HCT116 (cell line): ENCODE measurements at places on chromosomes 11 and 22. TPM values are rescaled to one million over a fixed set of nuclear protein-coding genes. Genes with fewer than 3 reads are reported as not detected.
A peak's percentile ranks its signal among the peaks of the same experiment; 100 is the strongest.

DNA sequence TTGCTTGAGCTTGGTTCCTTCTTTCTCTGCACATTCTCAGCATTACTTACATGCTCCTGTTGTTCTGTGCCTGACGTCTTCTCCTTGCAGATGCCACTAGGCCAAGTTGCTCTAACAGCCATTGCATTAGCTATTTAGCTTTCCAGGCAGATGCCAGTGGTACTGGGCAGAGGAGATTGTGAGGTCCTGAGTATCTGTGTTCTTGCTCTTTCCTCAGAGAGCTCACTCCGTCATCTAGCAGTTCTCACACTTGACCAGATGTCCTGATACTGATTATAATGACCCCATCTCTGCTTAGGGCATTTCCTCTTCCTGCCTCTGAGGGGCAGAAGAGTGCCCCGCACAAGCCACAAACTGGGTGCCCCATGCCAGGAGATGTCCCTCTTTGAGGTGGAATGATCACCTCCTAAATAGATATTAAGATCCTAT lies 30.7 kb downstream of the ARHGAP1 start:
- H3K4me1 ChIP-seq: no peaks in the 10 kb centered on the region
- no peak for DNase-seq
- H3K4me3 ChIP-seq: no peak overlapping the region
- no peaks in the 10 kb centered on the region for H3K27me3 ChIP-seq
- no peak overlapping the region for H3K27ac ChIP-seq
- peaks cover 22% of the 10 kb centered on the region for H3K36me3 ChIP-seq

GRCh38 chr22:29635734-29636357 lies 32.4 kb downstream of the NF2 start:
- H3K36me3 ChIP-seq: peaks cover 12% of the 10 kb centered on the region; the same call in 1 of the 2 replicates
- H3K27ac ChIP-seq: no peak overlapping the region
- no peak overlapping the region for H3K4me3 ChIP-seq
- DNase-seq: peak; percentile 34
- H3K27me3 ChIP-seq: no peaks in the 10 kb centered on the region
- no peaks in the 10 kb centered on the region for H3K4me1 ChIP-seq

Gene CERK
- total RNA-seq: 35.0 TPM

GRCh38 chr11:105023003-105023402 lies at the start of gene CASP5:
Gene CASP5 (minus strand): TSS chr11:105023168. CDS start chr11:105023136, 32 bp downstream.
- H3K4me1 ChIP-seq: no peaks in the 10 kb centered on the region
- H3K27ac ChIP-seq: no peak within 1 kb of the TSS
- H3K36me3 ChIP-seq: no peaks in the 10 kb centered on the region
- H3K4me3 ChIP-seq: no peak within 1 kb of the TSS

DNA sequence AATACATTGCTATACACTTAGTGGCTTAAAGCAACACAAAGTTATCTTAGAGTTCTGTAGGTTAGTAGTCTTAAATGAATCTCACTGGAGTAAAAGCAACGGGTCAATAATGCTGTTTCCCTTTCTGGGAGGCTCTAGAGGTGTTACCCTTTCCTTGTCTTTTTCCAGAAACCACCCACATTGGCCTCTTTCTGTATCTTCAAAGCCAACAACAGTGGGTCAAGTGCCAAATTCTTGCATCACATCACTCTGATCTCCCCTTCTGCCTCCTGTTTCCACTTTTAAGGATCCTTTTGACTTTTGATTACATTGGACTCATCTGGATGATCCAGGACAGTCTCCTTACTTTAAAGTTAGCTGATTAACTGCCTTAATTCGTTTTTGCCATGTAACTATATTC lies 93.6 kb downstream of the DDX10 start:
- no peaks in the 10 kb centered on the region for H3K36me3 ChIP-seq
- no peak overlapping the region for H3K4me3 ChIP-seq
- no peak for DNase-seq

- no peaks in the 10 kb centered on the region for H3K27me3 ChIP-seq
- no peaks in the 10 kb centered on the region for H3K36me3 ChIP-seq
- no peak overlapping the region for H3K27ac ChIP-seq
- no peak for DNase-seq
- H3K4me3 ChIP-seq: no peak overlapping the region
Measured at GRCh38 chr11:85076535-85077330, 550.4 kb downstream of the DLG2 start.

DNA sequence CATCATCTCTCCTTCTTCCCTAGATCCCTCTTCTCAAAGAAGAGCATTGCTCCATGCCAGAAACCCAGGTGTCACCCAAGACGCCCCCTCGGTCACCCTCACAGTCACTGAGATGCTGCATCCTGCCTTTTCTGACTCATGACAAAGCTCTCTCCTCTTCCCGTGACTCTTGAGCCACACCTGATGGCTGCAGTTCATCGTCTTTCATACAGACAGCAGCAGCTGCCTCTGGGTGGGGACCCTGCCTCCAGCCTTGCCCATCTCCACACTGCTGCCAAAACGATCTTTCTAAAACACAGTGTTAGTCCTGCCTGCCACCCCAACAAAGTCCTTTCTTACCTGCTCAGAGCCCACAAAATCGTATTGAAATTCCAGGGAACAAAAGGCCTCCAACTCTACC lies 44.8 kb downstream of the BUD13 start:
- H3K27ac ChIP-seq: no peak overlapping the region
- no peaks in the 10 kb centered on the region for H3K27me3 ChIP-seq
- no peaks in the 10 kb centered on the region for H3K4me1 ChIP-seq
- no peak for DNase-seq

DNA sequence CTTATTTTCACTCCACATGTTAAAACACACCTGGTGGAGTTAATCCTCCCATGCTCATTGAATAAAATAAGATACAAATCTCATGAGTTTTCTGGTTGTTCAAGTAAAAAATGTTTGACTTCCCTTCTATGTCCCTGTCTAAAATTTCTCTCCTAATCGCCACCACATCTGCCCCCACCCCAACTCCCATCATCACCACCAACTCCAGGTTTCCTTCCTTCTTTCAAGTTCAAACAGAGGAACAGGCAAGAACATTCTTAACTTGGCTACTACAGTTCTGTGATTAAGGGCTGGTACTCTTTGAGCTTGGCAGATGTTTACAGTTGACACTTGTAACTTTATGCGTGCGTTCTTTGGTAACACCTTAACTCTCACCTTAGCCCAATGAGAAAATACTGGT lies 9.1 kb upstream of the PSMA1 start:
- H3K4me1 ChIP-seq: peaks cover 15% of the 10 kb centered on the region
- no peaks in the 10 kb centered on the region for H3K27me3 ChIP-seq
- no peaks in the 10 kb centered on the region for H3K36me3 ChIP-seq
- H3K27ac ChIP-seq: no peak overlapping the region
- no peak for DNase-seq

Gene TTLL12
- total RNA-seq: 100 TPM

Gene OR5B17
- not detected for total RNA-seq

GRCh38 chr11:46264030-46264429 lies 13.4 kb upstream of the CREB3L1 start:
- DNase-seq: no peak
- no peaks in the 10 kb centered on the region for H3K27me3 ChIP-seq
- no peaks in the 10 kb centered on the region for H3K36me3 ChIP-seq

- H3K4me3 ChIP-seq: peak overlapping the region; percentile 79
- H3K36me3 ChIP-seq: peaks cover 48% of the 10 kb centered on the region
- peaks cover 87% of the 10 kb centered on the region for H3K4me1 ChIP-seq
- no peak for DNase-seq
- H3K27ac ChIP-seq: peak overlapping the region; percentile 98
Measured at GRCh38 chr11:65501186-65501471, 2.3 kb downstream of the MALAT1 start.

Gene RASSF7
- total RNA-seq: 35.9 TPM

GRCh38 chr11:14112721-14113120 lies 150.2 kb downstream of the SPON1 start:
- H3K4me3 ChIP-seq: no peak overlapping the region
- no peaks in the 10 kb centered on the region for H3K4me1 ChIP-seq
- no peaks in the 10 kb centered on the region for H3K36me3 ChIP-seq
- H3K27me3 ChIP-seq: peaks cover 9% of the 10 kb centered on the region; the same call in 1 of the 2 replicates
- no peak overlapping the region for H3K27ac ChIP-seq
- no peak for DNase-seq

Gene CD248
- 0.32 TPM for total RNA-seq

DNA sequence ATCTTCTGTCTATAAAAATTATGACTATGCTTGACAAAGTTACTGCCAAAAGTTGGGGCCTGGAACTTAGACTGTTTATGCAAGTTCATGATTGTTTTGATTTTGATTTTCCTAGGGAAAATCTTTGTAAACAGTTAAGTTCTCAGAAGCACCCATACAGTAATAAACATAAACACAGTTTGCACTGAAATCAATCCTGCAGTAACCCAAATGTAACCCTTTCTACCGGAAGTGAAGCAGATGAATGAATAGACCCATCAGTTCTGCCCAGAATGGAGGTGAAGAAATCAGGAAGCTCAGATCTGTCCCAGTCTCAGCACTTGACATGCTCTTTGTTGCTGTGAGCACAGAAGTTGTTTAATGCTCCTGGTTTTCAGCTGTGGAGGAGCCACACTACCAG lies 24.6 kb upstream of the C11orf96 start:
- no peak overlapping the region for H3K27ac ChIP-seq
- peaks cover 14% of the 10 kb centered on the region for H3K4me1 ChIP-seq
- H3K27me3 ChIP-seq: no peaks in the 10 kb centered on the region
- no peaks in the 10 kb centered on the region for H3K36me3 ChIP-seq
- no peak for DNase-seq
- no peak overlapping the region for H3K4me3 ChIP-seq

Gene MS4A15
- total RNA-seq: 1.5 TPM
